ENCODE measurements at places on chromosomes 16 and 17.
A peak's percentile ranks its signal among the peaks of the same experiment; 100 is the strongest.

- no peak for DNase-seq
These were observed 12.4 kb upstream of the B4GALNT2 start for GRCh38 chr17:49120166-49120565.

DNA sequence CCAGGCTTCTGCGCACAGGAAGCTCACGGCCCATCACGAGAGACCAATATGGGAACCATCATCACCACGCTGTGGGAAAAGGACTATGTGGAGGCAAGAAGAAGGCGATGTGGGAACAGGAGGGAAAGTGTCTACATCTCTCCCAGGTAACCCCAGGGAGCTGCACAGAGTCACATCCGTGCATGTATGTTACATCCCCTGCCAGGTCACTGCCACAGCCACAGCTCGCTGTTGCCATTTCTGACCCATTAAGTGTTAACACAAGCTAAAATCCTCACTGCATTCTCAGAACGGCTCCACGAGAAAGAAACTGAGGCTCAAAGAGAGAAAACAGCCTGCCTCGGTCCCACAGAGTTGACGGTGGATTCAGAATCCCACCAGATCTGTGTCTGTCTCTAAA, 319.1 kb downstream of the FOXL1 start:
- no peak for DNase-seq

DNA sequence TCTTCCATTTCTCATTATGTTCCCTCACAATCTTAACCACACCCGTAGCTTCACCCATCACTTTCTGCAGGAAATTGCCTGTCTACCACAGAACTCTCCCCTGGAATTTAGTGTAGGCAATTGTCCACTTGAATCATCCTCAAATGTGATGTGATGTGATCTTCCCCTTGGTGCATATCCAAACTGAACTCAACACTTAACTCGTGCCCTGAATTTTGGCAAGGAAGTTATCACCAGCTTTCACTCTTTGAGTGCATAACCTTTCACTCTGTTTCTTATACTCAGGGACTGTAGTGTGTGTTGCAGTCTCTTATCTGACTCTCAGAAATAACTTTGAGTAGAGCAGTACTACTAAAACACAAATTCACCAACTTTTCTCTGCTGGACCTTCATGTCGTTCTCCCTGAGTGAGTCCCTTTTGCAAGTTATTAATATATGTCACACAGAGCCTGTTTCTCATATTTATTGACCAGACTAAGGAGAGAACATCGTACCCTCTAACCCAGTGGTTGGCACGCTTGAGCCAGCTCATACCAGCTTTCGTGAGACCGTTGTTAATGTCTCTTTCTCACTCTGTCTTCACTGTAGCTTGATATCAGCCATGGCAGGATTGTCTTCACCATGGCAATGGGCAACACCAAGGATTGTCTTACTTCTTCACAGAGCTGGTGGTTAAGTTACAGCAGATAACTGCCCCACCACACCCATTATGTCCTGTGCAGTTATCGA, 558.9 kb upstream of the HSBP1 start:
- DNase-seq = no peak

GRCh38 chr17:75664099-75664549, 2.8 kb downstream of the RECQL5 start:
- peak; percentile 19 for DNase-seq

- DNase-seq = no peak
These were observed 36.3 kb downstream of the IST1 start for GRCh38 chr16:71931599-71931998.

DNA sequence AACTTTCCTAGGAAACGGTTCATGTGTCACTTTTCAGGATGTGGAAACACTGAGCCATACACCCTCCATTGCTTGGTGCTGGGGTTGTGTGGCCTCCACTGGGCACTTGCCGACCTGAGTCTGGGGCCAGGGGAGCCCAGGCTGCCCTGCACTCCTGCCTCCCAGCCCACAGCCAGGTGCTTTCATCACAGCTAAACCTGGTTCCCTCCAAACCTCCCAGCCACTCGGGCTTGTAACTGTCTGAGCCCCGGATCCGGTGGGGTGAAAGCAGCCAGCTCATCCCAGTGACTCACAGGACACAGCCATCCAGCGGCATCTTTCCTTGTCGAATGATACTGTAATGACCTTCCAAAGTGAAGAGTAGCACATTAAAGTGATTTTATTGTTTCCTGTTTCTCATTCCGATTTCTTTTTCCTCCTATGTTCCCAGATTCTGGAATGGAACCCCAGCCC, 19.8 kb downstream of the CARHSP1 start:
- no peak for DNase-seq

GRCh38 chr16:86366481-86366880, 143.8 kb upstream of the FOXF1 start:
- no peak for DNase-seq

DNA sequence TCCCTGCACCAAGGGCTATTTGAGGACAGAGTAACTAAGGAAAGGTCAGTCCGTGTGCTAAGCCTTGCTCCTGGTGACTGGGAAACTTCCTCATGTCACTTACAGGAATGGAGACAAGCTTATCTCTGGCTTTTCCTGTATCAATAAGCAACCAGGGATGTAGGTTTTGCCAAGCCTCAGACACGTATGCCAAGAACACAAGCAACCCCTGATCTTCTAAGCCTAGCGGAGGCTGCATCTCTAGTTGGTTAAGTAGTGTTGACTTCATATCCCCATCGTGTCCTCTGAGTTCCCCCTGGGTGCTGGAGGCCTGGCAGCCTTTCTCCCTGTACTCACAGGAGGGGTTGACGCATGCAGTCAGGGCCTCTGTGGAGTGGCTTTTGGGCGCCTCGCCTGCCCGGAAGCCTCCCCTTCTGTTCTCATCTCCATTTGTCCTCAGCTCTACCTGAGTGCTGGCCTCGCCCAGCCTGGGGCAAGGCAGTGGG, 1.4 kb upstream of the C1QTNF1 start:
- DNase-seq = no peak

GRCh38 chr17:79728169-79728907, 2.4 kb upstream of the ENPP7 start:
- DNase-seq = peak; percentile 70

GRCh38 chr17:1179818-1180742, at the start of gene ABR:
ABR (minus strand) TSS chr17:1179981; CDS start chr17:1179727, 254 bp downstream.
- DNase-seq = no peak

- DNase-seq = peak; percentile 88
These were observed 8.0 kb downstream of the TLCD3A start for GRCh38 chr17:740240-741017.

- no peak for DNase-seq
These were observed 18.0 kb upstream of the PMFBP1 start for GRCh38 chr16:72189865-72190371.

- DNase-seq = no peak
These were observed 975 bp downstream of the SNX29 start for GRCh38 chr16:11977376-11978041.

DNA sequence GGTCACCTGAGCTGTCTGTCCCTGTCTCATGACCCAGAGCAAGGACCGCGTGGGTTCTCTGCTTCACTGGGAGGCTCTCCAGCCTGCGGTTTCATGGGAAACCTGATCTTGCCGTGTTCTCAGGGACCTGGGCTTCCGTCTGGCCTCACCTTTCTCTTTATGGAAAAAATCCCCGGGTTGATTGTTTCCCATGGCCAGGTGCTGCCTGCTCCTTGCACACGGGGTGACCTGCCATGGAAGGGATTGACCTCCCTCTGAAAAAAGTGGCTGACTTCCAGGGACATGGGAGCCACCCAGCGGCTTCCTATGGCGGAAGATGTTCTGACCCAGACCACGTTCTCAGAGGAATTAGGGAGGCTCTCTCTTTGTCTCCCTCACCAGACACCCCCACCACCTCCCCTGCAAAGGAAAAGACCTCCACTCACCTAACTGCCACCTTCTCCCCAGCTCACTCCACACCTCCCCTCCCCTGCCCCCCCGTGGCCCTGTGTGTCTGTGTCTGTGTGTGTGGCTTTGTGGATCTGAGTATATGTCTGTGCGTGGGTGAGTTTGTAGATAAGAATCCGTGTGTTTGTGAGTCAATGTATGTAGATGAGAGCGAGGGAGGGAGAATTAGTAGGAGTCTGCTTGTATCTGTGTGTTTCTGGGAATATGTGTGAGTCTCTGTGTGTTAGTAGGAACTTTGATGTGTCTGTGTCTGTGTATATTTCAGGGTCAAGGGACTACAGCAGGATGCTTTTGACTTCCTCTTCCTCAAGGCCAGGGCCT, 154.6 kb downstream of the NTN1 start:
- no peak for DNase-seq

- no peak for DNase-seq
These were observed 176.7 kb downstream of the C16orf95 start for GRCh38 chr16:87140211-87141200.

DNA sequence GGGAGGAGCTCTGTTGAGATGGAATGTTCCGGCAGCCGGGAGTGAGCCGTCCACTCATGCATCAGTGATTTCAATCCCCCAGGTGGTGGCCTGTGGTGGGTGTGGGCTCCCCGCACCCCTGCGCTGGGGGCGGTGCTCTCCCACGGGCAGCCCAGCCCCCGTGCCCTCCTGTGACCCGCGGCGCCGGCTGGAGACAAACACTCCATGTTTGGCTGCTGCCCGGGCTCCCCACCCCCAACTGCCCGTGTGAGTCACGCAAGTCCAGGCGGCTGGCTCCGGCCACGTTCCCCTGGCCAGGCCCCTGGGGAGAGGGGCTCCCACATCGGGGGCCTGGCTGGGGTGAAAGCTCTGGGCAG, 29.4 kb downstream of the CACNA1H start:
- no peak for DNase-seq

GRCh38 chr17:47229535-47230443, 20.6 kb downstream of the MYL4 start:
- peak; percentile 83 for DNase-seq

GRCh38 chr16:66886321-66886720, 6.0 kb downstream of the PDP2 start:
- no peak for DNase-seq

DNA sequence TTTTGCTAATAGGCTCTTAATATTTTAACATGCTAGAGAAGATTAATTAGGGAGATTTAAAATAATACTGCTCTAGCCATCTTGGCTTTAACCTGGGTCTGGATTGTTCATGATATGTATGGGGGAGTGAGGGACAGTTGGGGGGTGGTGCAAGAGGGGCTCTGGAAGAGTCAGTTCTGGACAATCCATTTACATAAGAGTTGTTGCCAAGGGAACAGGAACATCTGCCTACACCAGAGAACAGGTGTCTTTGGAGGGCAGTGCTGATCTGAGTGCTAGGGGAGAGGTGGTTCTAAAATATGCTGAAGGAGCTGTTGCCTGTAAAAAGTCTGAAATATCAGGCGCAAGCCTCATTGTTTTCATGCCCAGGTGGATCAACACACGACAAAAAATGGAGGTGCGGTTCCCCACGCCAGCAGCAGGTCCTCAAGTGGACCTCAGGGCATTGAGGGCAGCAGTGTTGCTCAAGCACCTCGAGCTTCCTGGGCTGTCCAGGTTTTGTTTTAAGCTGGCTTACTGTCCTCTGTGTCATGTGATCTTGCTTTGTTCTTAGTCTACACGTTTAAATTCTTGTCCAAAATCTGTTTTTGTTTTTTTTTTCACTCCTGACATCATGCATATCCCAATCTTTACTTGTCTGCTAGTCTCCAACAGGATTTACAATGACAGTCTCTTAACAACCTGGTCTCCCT, 25.4 kb upstream of the WSB1 start:
- no peak for DNase-seq

DNA sequence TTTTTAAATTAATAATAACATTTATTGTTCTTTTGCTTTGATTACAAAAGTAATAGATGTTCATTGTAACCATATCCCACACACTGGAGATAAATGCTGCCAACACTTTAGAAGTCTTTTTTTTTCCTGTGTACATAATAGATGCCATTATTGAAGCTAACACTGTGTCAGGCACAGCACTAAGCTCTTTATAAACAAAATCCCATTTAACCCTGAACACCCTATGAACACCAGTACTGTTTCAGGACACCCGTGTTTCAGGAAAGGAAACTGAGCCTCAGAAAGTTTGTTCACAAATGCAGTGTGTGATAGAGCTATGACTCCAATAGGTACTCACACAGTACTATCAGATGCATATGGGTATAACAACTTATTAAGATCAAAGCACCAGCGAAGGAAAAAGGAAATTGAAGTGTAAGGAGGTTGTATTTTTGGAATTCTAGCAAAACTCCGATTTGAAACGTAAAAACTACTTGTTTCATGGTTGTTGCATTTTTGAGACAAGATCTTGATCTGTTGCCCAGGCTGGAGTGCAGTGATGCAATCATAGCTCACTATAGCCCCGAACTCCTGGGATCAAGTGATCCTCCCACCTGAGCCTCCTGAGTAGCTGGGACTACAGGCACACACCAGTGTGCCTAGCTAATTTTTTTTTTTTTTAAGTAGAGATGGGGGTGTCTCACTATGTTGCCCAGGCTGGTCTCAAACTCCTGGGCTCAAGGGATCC, 2.0 kb upstream of the KIFC3 start:
- no peak for DNase-seq

DNA sequence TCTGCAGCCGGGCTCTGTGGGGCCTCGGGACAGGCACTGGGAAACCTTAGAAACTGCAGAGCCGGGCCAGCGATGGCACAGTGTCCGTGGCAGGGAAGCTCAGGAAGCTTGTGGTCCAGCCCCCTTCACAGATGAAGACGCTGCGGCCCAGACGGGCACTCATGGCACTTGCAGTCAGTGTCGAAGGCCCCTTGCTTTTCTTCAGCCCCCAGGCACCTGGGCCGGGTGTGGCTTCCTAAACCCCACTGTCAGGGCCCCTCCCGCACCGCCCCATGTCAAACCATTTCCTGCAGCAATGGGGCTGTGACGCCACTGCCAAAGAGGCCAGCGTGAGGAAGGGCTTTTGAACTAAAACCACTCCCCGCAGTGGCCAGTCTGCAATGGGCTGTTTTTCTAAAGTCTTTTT, 164.0 kb downstream of the LAT start:
- DNase-seq = peak; percentile 40

DNA sequence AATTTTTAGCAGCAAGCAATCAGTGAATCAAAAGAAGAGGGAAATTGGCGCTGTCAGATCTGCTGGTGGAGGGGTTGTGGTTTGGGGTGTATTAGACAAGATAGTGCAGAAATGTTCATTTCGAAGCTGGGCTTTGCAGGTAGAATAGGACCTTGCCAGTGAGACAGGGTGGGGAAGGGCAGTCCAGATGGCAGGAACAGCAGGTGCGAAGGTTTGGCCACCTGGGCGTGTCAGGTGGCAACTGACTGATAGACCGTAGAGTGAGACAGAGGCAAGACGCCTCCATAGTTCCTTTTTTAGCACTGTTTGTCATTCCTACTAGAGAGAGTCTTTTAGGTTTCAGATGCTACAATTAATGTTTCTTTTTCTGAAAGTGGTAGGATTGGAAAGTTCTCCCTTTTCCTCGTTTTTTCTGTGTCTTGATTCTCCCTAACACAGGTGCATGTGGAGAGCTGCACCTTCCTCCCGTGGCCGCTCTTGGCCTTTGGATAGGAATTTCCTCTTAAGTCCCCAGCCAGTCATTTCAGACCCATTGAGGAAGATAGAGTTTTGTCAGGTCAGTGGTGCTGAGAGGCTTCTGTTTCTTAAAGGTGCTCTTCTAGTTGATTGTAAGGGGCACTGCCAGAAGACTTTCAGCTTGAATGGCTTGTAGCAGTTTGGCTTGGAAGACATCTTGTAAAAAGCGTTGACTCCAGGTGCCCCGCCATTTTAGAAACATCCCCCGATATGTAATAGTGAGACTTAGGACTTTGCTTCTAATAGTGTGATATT, 315.6 kb downstream of the SNX29 start:
- DNase-seq = no peak

- DNase-seq = no peak
These were observed 10.1 kb downstream of the WFIKKN2 start for GRCh38 chr17:50845240-50846147.

GRCh38 chr17:69950701-69951418, 124.2 kb upstream of the KCNJ16 start:
- no peak for DNase-seq
